ENCODE measurements at places on chromosomes 1 and 21. TPM values are rescaled to one million over a fixed set of nuclear protein-coding genes. Genes with fewer than 3 reads are reported as not detected.

DNA sequence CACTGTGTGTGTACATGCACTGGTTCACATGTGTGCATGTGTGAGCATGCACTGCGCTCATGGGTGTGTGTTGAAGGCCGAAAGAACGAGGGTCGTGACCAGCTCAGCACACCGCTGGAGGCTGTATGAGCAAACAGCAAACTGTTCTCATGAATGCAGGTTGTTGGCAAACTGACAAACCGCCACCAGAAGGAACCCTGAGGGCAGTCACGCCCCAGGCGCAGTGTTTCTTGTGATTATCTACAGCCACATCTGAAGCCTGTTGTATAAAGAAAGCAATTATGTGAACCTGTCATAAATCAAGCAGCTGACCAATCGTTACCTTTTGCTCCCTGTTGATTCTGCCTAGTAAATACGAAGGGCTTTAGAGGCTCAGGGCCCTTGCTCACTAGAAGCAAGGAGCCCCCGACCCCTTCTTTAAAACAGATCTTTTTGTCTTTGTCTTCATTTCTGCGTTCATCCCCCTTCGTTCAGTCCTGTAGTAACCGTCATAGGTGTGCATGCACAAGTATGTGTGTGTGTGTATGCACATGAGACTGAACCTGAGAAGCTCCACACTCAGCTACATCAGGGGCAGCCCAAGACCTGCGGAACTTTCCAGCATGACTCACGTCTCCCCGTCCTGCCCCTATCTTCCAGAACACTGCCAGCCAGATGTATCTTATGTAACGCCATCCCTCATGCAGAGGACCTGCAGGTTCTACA lies 16.8 kb upstream of the RIPK4 start:
- no peak for DNase-seq

GRCh38 chr1:29974316-29974724 lies 738.0 kb downstream of the PTPRU start:
- DNase-seq: no peak

DNA sequence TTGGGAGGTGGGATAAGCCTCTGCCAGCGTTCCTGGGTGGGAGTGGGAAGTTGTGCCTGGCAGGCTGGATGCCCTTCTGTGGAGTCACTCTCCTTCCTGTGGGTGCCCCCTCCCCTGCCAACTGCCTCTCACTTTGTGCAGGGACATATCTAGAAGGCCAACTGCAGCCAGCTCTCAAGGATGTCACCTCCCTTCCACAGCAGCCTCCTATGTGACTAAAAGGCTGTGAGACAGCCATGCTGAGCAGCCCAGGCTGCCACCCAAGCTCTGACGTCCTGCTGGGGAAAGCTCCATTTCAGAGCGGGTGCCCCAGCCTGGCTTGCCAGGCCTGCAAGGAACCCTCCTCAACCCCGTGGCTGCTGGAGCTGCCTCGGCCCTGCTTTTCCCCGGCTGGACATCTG lies 19.6 kb upstream of the SLC26A9 start:
- DNase-seq: no peak

DNA sequence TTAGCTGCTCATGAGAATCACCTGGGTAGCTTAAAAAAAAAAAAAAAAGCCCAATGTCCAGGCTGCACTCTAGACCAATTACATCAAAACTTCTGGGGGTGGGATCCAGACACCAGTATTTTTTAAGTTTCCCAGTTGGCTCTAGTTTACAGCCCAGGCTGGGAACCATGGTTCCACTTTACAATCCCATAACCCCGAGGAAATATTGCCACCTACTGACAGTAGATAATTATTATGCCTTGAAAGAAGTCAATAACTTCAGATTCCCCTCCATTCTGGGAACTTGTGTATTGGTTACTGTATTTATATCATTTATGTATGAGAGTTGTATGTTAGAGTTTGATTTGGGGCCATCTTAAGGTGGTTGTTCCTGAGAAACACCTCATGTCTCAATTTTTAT lies 100.2 kb downstream of the SPATA46 start:
- DNase-seq: no peak

DNA sequence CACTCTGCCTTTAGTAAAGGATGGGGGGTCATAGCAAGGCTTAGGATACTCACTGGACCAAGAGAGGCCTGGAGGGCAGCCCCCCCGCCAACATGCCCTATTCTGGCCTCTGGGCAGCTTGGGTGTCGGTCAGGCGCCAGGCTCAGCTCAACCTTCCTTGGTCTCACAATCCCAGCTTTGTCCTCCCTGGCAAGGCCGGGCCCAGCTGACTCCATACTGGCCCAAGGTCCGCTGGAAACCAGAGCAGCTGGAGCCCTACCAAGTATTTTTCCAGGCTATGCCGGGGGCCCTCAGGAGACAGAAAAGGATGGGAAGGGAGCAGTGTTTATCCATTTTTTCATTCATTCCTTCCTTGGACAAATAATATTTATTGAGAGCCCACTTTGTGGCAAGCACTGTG lies 6.2 kb downstream of the FBXO2 start:
- no peak for DNase-seq

DNA sequence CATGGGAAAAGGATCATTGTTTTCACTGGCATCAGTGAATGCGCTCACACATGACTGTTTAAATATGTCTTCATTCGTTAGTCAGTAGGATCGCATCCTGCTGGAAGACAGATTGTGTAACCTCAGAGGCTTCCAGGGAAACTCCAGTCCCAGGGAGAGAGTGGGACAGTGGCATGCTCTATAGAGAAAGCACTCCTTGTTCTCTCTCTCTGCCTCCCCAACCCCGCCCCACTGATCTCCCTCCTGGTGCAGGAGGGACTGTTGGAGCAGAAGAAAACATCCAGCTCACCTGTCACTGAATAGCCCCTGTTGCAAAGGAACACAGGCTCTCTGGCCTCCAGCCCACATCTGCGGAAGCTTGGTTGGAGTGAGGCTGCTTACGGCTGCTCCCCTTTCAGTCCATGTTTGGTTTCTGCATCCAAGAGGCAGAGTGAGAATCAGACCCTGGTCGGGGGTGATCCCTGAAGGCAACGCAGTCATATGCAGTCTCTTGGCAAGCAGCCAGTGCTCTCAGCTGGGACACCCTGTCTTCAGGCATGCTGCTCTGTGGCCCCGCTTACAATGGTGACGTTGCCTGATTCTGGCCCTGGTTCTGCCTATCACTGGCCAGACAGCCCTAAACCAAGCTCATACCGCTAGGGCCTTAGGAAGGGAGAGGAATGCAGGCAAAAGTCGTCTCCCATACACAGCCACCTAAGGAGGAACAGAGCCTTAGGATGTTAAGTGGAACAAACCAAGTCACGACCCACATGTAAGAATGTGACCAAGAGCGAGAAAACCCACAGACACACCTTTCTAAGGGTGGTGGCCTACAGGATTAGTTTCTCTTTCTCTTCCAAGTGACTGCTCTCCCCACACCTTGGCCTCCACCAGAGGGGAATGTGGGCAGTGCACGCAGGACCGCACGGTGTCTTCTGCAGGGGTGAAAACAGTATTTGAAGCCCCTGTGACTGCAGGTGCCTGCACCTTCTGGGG lies 39.7 kb downstream of the BACE2 start:
- DNase-seq: peak; percentile 34

GRCh38 chr1:105317976-105318375 lies 1568.3 kb downstream of the AMY1C start:
- no peak for DNase-seq

Gene LAMB3
- not detected for total RNA-seq
